ENCODE measurements at places on chromosomes 7 and 10.

DNA sequence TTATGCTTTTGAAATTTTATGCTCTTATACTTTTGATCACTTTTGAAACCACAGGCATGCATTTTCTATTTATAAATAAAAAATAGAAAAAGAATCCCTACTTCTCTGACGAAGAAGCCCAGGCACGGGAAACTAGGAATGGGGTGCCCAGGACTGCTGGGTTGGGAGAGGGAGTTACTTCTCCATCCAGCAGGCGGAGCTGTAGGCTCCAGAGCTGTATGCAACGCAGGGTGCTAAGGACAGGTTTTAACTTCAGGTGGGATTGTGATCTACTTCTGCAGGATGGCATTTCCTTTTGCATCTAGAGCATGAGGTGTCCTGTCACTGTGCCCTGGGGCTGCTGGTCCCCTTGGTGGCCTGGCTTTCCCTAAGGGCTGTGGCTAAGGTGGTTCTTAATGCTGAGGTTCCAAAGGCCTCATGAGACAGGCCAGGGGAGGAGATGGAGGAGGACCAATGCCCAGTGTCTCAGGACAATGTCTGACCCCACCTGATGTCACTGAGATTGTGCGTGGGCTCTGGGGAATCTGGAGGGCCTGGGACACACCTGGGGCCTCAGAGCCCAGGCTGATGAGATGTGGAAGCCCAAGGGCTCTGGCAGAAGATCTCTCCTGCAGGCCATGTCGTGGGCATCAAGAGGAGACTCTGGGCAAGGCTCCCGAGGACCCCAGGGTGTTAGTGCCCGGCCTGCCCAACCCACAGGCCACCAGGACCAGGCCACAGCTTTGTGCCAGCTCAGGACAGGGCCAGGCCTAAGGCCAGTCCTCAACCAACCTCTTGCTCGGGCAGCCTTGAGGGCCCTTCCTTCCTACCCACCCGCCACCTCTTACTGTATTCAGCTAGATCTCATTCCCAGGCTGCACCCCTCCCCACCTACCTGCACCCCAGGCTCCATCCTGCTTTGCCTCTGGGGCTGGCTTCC lies 507 bp downstream of the CCDC201 start:
- DNase-seq, result no peak

GRCh38 chr10:125231813-125232475 lies 71.6 kb upstream of the CTBP2 start:
- DNase-seq, result no peak

DNA sequence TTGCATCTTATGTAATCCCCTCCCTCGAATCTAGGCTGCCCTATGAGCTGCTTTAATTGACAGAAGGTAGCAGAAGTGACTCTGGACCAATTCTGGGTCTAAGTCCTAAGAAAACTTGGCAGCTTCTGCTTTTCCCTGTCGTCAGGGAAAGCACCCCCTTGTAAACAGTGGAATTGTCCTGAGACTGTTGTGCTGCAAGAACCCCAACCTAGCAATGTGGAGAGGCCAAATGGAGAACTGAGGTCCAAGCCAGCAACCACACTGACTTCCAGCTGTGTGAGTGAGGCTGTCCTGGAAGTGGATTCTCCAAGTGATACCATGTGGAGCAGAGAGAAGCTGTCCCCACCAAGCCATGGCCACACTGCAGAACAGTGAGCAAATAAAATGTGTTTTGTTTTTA lies 75.5 kb downstream of the ARHGAP22 start:
- DNase-seq, result no peak

GRCh38 chr10:100713049-100713858 lies 32.1 kb upstream of the PAX2 start:
- DNase-seq, result no peak
